ENCODE measurements at places on chromosomes 6 and 20.

GRCh38 chr6:112923940-112924587 lies 576.9 kb downstream of the RFPL4B start:
- DNase-seq: no peak

DNA sequence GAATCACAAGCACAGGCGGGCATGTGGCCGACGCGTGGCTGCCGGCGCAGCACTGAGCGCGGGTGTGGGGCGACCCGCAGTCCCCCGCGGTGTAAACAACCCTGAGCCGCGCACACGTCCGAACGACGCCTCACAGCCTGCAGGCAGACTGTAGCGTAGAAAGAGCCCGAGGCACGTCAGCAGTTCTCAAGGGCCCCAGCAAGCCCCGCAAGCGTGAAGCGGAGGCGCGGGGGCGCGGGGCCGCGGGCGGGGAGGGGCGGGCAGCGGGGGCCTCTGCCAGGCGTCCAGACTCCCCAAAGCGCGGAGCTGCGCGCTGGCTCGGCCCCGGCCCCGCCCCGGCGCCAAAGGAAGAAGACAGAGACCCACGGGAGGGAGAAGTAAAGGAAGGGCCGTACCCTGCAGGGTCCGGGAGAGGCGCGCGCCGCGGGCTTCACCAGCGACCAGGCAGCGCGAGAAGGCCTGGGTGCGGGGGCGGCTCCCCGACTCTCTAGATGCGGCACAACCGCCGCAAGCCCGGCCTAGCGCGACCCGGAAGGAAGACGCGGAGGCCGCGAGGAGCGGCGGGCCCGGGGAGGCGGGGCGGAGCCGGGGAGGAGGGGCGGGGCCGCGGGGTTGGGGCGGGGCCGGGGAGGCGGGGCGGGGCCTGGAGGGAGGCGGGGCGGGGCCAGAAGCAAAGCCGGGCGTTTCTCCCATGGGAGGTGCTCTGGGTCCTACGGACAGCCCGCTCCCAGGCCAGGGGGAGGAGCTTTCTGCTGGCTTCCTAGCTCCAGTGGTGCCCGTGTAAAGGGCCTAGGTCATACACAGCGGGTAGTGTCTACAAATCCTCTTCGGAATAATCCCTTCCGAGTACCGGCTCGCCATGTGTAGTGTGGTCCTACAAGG lies at the start of gene FBXL4:
FBXL4 (minus strand) TSS at position 536 of the 882 bp plus-strand sequence. CDS start 20,958 bp downstream, outside the sequence.
- peak; percentile 80 for DNase-seq

DNA sequence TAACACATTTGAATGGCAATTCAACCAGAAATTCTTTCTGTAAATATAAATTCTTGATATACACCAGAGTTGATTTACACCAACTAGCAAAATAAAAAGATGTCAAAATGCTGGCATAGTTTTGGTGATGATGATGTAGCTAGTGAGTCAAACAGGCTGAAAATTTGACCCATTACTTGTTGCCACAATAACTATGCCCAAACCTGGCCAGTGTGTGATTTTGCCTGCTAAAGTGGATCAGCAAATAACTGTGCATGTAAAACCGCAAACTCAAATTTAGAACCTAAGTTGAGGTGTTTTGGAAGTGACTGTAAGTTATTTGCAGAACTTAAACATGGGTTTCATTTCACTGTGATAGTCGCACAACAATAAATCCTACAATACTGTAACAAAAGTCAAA lies 125.9 kb downstream of the KIF6 start:
- no peak for DNase-seq

DNA sequence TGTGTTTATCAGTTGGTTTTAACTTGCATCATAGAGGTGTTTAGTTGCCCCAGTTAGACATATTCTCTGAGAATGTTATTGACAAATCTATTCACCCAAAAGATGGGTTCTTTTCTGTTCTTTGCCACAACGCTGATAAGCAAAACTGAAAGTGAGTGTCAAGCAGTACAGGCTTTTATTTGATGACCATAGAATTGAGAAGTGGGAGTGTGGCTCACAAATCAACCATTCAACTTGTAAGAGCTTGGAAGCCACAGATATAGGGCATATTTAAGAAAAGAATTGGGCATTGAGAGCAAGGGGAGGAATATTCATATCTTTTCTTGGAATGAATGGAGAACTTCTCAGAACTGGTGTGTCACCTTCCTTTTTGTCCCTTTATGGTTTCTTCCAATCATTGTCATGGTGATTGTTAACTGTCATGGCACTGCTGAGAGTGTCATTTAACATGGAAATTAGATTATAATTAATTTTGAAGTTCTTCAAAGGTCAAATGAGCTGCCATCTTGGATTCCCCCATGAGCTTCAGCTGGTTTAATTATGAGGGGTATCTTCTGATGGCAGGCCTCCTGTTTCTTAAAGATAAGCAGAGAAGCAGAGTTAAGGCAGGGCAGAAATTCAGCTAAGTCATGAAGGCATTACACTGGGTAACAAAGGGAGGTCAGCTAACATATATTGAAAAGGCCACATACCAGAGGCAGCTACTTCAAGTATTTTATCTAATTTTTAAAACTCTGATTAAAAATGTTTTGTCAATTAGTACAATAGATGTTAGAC lies 254.0 kb upstream of the HTR1E start:
- no peak for DNase-seq

GRCh38 chr6:122511193-122511924 lies 39.8 kb upstream of the SERINC1 start:
- DNase-seq: no peak

DNA sequence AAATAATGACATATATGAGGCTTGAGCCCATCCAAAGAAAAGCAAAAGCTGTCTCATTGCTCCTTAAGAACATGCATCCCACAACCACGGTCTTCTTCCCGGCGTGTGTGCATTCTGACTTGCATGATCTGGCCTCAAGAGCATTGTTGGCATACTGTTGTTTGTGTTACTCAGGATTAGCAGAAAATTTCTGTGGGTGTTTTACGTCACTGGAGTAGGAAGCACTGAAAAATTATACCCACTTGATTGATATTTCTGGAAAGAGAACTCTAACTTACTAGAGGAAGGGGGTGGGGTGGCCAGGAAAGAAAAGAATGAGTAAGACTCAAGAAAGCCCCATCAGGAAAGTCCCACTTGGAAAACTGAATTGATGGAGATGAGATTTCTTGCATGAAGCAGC lies 326.2 kb upstream of the PRDM1 start:
- DNase-seq: no peak

DNA sequence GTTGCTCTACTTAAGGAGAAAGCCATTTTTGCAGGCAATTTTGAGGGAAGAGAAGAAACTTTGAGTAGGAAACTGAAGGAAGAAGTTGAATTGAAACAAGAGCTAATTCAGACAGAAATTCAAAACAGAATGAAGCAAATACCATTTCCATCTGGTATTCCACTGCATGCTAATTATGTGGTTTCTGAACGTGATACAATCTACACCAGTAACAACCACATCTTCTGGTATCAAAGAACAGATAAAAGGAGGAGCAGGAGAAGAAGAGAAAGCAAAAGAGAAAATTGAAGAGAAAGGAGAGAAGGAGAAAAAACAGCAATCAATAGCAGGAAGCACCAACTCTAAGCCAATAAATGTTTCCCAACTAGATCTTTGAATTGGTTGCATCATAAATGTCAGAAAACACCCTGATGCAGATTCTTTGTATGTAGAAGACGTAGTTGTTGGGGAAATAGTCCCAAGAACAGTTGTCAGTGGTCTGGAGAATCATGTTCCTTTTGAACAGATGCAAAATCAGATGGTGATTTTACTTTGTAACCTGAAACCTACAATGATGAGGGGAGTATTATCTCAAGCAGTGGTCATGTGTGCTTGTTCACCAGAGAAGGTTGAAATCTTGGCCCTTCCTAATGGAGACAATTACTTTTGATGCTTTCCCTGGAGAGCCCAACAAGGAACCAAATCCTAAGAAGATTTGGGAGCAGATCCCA lies 132.4 kb downstream of the MACROD2 start:
- no peak for DNase-seq

DNA sequence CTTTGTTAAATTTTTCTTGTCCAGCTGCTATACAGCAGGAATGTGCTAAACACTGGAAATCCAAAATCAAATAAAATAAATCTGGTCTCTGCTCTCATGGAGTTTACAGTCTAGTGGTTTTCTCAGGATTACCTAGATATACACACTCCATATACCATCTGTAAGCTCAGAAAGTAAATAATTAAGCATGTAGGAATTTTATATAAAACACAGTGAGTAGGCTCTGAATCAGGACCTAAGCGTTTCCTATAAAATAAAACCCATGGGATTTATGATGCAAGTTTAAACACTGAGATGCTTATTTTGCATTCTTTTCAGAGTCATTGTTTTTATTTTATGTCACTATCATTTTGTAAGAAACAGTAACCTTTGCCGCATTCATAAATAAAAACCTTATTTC lies 29.7 kb upstream of the UFL1 start:
- DNase-seq: no peak

DNA sequence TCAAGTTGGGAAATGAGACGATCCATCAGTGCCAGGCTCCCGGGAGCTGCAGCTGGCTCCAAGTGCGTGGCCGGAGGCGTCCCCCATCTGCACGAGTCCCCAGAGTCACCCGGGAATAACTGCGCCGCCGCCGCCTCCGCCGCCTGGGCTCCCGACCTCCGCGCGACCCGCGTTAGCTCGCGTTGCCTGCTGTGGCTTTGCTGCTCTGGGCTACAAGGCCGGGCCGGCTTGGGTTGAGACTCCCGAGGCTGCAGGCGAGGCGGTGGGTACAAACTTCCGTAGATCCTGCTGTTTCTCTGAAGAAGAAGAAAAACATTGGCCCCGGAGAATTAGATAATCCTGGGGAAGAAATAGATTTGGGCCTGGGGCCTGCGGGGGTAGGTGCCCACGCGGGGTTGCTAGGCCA lies 7.4 kb upstream of the LAMP5 start:
- no peak for DNase-seq

DNA sequence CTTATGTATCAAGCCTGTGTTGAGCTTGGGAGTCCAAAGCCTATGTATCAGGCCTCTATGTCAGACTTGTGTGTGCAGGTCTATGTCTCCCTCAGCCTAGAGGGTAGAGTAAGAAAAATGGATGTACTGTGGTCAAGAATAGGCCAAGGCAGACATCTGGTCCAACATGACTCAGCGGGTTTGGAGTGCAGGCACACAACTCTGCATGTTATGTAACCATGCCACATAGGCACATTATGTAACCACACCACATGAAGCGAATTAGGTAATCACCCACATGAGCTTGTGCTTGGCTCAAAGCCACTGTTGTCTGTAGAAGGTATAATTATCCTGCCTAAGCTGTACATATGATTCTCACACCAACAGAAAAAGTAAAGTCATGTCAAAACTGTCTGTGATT lies 1190.5 kb upstream of the EYS start:
- DNase-seq: no peak

All from CD4-positive, alpha-beta T cell (primary cell).